Neural progenitor cell (in vitro differentiated cells): ENCODE measurements at places on chromosomes 12 and 14. TPM values are rescaled to one million over a fixed set of nuclear protein-coding genes. Genes with fewer than 3 reads are reported as not detected.

- DNase-seq: peak; percentile 79
Observed at GRCh38 chr12:5022465-5023061, 21.1 kb upstream of the KCNA5 start.

- no peak for DNase-seq
Observed at GRCh38 chr12:44294649-44295048, 458.8 kb downstream of the TMEM117 start.

GRCh38 chr12:127293507-127294310 is 973.3 kb upstream of the TMEM132C start:
- peak; percentile 76 for DNase-seq

GRCh38 chr12:82757059-82757458 is 70.4 kb downstream of the TMTC2 start:
- DNase-seq: no peak

- DNase-seq: peak; percentile 28
Observed at GRCh38 chr12:12915656-12916055, 24.3 kb downstream of the GPRC5A start.

- no peak for DNase-seq
Observed at GRCh38 chr14:80658155-80658554, 283.4 kb downstream of the CEP128 start.

- DNase-seq: no peak
Observed at GRCh38 chr12:130920723-130921381, 32.9 kb upstream of the ADGRD1 start.

- no peak for DNase-seq
Observed at GRCh38 chr14:70827752-70828151, 18.4 kb upstream of the MAP3K9 start.

GRCh38 chr14:35331605-35332516 is 39.7 kb downstream of the PSMA6 start:
- no peak for DNase-seq

DNA sequence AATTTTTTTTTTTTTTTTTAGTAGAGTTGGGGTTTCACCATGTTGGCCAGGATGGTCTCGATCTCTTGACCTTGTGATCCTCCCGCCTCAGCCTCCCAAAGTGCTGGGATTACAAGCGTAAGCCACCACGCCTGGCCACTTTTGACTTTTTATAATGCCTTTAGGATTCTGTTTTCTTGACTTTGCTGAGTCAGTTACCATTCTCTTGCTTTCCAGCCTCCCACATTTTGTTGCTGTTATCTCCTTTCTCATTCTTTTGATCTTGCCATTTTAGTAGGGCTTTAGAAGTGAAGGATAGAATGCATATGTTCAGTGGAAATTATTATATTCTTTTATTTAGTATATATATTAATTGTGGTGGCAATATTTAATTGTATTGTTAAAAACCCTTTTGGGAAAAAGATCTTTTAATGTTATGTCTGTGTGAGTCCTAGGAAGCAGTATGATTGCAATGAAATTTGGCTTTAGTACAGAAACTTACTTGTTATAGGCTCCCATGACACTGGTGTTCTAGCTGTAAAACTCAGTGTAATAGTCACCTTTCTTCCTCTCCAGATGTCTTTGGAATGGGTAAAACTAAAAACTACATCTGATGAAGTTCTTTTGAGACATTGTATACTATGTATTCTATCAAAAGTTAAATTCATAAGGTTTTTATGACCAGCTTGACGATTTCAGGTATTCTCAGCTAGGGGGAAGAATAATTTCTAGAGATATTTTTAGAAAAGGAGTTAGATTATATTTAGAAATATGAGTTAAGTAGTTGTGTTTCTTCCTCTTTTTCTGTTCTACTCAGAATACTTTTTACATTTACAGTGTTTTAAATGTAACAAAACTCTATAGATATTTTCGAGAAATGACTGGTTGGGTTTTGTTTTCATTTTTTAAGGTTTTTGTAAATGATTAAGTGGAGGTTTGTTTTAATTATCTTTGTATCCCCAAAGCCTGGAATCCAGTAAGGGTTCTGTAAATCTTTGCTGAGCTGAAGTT is 74.7 kb downstream of the APAF1 start:
- DNase-seq: no peak

DNA sequence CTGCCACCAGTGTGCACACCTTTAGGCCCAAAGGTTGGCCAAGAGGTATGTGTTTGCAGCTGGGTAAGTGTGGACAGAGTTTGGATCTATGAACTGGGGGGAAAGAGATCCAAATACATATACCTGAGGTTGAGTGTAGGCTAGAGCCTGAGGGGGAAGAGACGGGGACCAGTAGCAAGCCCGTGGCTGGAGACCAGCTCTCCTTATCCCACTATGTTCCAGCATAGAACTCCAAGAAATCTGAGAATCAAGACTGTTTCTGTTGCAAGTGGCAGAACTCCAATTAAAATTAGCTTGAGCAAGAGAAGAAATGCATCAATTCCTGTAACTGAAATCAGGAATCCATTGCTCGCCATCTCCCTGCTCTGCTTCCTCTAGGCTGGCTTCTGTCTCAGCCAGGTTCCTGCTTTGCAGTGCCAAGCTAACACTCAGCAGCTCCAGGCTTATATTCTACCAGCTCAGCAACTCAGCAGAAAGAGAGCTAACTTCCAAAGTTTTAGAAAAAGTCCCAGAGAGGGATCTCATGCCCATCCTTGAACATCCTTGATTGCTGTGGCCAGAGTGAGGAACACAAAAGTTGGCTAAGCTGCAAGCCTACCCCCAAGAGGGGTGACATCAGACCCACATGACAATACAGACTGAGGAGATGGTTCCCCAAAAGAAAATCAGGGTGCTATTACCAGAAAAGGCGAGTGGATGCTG is 1.5 kb upstream of the PCK2 start:
- DNase-seq: no peak

DNA sequence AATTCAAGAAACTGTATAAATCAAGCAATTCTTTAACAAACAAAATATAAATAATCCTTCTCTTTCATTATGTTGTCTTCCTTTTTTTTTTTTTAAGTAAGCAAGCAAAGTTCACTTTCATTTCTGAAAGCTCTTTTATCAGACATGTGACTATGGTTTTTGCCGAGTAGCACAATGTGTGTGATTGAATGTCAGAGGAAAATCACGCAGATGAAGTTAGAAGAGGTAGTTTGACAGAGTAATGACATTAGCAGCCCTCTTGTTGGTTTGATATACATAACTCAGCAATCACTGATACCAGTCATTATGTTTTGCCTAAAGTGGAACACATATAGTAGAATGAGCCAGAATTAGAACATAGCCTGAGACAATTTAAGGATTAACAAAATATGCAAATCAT is 19.0 kb downstream of the ALX1 start:
- no peak for DNase-seq

- DNase-seq: no peak
Observed at GRCh38 chr12:124445826-124446225, 121.6 kb downstream of the NCOR2 start.

DNA sequence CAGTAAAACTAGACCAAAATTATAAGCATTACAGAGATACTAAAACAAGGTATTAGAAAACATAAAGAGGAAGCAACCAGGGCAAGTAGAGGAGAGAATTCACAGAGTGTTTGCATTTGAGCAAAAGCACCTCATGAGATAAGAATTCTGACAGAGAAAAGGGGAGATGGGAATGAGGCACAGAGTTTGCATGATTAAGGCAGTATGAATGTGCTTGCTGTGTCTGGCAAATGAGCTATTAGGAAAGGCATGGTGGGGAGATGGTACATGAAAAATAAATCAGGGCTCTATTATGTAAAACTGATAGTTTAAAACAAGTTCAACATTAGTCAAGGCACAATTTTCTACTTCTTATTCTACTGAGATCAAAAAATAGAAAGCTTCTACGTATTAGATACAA is 23.1 kb downstream of the GARIN6 start:
- no peak for DNase-seq

The GALNT4 gene
- 2.2 and 2.8 TPM in 2 replicates for total RNA-seq

The TRAFD1 gene
- 35.4 and 40.5 TPM in 2 replicates for total RNA-seq
